EL (cell line): ENCODE measurements at places on chromosomes 13 and 19.
A peak's percentile ranks its signal among the peaks of the same experiment; 100 is the strongest.

GRCh38 chr19:19909654-19910053 lies 8.9 kb downstream of the ZNF93 start:
- DNase-seq, result no peak

DNA sequence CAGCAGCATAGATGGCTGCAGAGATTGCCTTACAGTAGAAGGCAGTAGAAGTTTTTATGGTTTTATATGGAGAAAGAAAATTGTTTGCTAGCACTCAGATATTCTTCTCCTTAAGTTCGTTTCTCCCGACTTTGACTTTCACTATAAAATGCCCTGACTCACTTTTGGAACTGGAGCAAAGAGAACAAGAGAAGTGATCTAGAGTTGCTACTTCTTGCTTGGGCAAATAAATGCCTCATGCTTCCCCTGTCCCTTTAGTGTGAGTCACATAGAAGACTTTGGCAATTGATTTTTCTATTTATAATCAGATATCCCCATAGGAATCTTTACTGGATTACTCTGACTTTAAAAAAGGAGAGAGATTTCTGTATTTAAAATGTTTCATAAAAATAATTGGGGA lies 46.9 kb downstream of the ITGBL1 start:
- DNase-seq, result no peak

GRCh38 chr13:52399046-52399445 lies 6.9 kb downstream of the THSD1 start:
- DNase-seq, result no peak

DNA sequence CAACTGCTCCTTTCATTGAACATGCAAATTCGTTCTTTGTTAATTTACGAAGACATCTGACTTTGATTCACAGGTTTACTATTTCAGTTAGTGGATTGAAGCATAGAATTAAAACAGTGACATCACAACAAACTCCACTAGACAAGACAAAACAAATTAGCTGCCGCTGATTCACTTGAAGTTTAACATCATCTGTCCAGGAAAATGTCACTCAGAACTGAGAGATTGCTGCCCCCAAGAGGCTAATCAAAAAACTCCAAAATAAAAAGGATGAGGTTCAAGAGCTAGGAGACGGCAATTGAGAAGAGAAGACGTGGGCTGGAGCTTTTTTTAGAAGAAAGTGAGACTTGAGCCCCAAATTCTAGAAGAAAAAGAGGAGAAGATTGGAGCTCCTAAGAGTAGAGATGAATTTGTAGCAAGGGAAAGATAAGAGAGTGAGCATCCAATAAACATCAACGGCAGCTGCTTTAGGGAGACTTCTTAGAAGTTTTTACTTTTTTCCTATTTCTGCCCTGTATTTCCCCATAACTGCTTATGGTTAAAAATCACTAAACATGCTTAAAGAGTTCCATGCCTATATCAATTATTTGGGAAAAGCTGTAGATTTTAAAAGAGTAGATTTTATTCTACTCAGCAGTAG lies 40.8 kb upstream of the TPP2 start:
- DNase-seq, result peak; percentile 41

GRCh38 chr13:99335603-99336002 lies 28.4 kb upstream of the GPR183 start:
- DNase-seq, result no peak

- DNase-seq, result no peak
Measured at GRCh38 chr19:48595833-48596232, 10.7 kb upstream of the SPACA4 start.

DNA sequence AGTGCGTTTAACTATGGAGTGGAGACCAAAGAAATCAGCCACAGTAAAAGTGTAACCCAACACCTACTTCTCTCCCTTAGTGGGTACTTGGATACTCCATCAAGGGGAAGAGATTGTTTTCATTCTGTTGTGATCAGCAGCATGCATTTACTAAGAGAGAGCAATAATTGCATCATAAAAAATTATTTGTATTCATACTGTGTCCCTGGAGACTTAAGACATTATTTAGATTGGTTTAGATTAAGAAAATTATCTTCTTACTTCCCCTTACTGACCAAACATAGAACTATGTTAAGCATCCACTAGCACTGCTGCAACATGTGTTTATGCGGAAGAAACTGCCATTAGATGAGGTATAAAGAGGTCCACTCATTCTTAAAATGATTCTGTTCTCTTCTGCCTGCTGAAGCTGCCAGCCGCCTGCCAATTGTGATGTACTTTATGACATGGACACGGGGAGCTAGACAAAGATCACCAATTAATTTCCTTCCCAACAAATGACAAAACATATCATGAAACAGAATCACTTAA lies 738.5 kb downstream of the DIAPH3 start:
- DNase-seq, result peak; percentile 67

DNA sequence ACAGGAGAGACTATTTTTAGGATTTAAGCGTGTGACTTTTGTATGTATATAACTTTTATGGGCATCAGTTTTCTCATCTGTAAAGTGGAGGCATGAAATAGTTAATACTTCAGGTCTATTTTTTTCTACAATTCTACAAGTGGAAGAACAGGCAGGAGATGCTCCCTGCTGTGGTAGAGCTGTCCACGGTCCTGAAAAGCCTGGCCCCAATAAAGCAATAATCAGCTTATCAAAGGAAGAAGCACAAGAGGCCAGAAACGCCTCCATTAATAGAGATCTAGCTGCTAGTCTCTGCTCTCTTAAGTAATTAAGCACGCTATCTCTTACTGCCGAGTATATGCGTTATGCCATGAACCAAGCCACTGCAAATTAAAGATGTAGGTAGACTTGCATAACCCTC lies 28.0 kb upstream of the WASF3 start:
- DNase-seq, result peak; percentile 49

DNA sequence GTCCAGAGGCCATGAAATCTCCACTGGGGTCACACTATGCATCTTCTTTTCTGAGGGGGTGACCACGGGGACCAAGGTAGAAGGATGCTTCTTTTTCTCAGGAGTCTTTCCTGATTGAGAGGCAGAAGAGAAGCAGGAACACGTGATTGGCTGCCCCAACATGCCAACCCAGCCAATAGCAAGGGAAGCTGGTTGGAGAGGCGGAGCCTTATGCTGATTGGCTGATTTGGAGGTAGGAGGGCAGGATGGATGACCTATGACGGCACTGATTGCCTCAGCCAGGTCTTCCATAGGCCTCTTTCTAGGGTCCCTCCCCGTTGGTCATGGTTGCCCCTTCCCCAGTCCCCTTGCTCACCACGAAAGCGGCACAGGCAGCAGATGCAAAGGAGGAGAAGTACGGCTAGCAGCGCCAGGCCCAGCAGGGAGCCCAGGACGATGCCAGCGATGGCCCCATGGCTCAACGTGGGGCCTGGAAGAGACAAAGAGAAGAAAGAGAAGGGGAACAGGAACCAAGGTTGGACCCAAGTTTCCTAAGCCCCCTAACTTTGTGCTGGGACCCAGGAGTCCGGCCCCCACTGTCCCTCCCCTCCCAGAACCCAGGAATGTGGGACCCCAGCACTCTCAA lies 8.0 kb downstream of the VSIG10L start:
- DNase-seq, result peak; percentile 14

- no peak for DNase-seq
Measured at GRCh38 chr19:45037393-45038169, 1.3 kb upstream of the CLASRP start.

DNA sequence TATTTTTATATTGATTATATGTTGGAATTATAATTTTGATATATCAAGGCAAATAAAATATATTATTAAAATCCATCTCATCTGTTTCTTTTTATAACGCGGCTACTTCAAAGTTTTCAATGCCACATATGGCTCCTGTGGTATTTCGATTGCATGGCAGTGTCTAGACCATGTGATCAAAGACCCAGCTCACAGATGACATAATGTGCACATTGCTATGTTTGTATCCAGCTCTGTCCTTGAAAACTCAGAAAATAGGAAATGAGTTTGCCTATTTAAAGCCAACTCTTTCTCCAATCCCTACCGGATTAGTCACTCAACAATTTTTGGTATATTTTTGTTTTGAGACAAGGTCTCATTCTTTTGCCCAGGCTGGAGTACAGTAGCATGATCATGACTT lies 26.2 kb downstream of the TMTC4 start:
- DNase-seq, result no peak

- peak; percentile 72 for DNase-seq
Measured at GRCh38 chr19:19366434-19367396, 38.8 kb upstream of the GATAD2A start.

DNA sequence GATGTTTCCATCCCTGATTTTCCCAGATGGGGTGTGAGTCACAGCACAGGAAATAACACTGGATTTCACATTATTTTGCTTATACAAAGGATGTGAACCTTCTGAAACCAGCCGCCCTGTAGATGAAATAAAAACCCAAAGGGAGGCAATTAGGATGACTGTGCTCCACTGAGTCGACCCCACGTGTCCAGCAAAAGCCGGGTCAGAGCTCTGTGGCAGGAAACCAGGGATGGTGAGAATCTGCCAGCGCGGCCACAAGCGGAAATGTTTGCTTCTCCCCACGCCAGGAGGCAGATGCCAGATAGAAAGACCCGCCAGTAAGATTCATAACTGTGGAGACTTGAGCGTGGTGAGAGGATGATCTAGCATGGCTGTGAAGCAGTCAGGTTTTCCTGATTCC lies 764.4 kb downstream of the LIG4 start:
- peak; percentile 12 for DNase-seq

- DNase-seq, result peak; percentile 48
Measured at GRCh38 chr19:28393574-28394336, 819.2 kb downstream of the UQCRFS1 start.

DNA sequence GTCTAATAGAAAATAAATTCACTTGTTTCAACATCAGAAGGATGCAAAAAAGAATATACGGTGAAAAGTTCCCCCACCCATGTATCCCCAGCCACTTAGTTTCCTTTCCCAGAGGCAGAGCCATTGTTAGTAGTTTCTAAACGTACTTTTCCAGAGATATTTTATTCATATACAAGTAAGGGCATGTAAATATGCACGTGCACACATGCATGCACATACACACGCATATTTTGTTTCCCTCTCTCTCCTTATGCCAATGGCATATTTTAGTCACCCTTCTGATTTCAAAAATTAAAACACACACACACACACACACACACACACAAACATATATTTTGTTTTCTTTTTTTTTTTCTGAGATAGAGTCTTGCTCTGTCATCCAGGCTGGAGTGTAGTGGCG lies 147.4 kb downstream of the PDS5B start:
- no peak for DNase-seq

DNA sequence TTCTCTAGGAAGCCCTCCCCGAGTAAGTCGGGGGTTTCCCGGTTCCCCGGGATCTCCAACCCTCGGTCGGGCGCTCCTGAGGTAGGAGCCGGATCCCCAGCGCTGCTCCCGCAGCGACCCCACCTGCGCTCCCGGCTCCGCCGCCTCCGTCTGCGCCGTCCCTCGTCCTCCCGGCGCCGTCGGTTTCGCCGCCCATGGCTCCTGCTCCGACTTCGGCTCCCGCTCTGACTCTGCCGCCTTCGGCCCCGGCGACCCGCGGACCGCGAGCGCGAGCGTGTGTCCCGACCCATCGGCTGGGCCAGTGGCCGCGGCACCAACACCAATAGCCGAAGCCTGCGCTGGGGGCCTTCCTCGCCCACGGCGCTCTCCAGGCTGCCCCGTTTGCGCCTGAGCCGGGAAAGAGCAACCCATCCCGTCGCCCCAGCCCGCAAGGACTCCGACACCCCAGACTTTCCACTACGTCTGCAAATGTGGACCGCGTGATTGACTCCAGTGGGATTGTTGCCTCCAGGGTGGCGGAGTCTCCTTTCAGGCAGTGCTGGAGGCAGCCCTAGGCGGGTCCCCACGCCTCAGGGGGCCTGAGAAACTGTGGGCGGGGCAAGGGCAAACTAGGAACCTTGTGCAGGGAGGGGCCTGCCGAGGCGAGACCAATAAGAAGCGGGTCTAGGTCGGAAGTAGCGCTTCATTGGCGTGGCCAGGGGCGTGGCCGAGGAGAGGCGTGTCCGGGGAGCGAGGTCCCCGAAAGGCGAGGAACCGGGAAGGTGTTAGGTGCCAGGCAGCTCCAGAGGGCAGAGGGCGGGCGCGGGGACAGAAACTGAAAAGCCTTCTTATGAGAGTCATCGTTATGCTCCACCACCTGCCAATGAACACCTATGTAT lies at the start of gene CACTIN:
Gene CACTIN, minus strand, starts transcription at position 318 of the 878 bp plus-strand sequence. Its CDS starts 28 bp downstream, at position 290.
- peak; percentile 98 for DNase-seq

GRCh38 chr19:812049-812746 lies 9.6 kb downstream of the PLPPR3 start:
- DNase-seq, result no peak

DNA sequence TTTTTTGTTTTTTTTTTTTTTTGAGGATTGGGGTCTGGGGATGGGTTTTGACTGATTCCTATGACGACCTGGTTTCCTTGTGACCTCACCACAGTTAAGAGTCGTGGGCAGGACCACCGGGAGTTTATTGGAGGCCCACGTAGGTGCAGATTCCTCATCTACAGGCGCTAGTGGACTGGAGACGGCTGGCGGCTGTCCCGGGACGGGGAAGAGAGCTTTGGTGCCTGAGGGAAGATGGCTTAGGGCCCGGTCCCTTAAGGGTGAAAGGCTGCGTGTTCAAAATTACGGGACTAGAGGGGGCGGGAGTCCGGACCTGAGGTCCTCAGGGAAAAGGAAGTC lies 682 bp upstream of the TEAD2 start:
- no peak for DNase-seq

DNA sequence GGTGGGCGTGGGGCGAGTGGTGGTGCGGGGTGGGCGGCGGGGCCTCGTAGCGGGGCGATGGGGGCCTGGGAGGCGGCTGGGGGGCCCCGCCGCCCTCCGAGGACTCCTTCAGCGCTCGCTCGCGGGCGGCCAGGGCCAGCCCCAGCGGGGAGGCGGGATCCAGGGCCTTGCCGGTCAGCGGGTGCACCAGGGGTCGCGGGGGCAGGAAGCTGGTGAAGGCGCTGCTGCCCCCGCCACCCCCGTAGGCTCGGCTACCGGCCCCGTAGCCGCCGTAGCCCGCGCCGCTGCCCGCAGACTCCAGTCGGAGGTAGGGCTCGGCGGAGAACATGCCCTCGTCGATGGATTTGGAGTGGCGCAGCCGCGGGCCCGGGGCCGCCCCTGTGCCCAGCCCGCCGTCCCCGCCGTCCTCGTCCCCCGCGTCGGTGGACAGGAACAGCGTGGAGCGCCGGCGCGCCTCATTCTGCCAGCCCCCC lies 18.6 kb downstream of the C19orf81 start:
- no peak for DNase-seq

GRCh38 chr13:32837973-32838927 lies 178.0 kb upstream of the KL start:
- no peak for DNase-seq

DNA sequence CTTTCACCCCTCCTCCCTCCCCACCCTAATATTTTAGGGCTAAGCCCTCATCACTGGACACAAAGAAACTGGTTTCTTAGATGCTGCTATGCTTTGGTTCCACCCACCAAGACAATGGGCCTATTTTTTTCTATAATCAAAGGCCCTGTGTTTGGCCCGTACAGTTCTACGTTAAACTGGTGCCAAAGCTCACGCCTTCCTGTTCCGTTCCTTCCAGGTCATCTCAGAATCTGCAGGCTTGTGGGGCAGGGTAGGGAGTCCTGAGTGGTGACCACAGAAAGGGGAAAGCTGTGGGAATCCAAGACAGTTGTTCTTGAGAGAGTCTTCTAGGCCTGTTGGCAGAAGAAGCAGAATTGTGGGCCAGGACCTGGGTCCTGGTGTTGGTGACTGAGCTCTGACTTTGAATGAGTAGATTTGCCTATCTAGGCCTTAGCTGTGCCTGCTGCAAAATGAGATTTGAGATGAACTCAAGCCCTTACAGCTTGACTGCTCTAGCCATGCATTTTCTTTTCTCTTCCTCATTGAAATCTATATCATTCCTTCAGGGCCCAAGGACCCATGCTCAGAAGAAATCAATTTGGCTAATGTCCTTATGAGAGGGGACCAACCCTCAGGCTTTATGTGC lies 19.1 kb upstream of the CXCL17 start:
- no peak for DNase-seq

- DNase-seq, result no peak
Measured at GRCh38 chr13:33489563-33489962, 204.0 kb upstream of the STARD13 start.
